ENCODE measurements at places on chromosomes 5 and 9.

- DNase-seq, result no peak
Observed at GRCh38 chr5:72436796-72437471, 70.3 kb downstream of the ZNF366 start.

DNA sequence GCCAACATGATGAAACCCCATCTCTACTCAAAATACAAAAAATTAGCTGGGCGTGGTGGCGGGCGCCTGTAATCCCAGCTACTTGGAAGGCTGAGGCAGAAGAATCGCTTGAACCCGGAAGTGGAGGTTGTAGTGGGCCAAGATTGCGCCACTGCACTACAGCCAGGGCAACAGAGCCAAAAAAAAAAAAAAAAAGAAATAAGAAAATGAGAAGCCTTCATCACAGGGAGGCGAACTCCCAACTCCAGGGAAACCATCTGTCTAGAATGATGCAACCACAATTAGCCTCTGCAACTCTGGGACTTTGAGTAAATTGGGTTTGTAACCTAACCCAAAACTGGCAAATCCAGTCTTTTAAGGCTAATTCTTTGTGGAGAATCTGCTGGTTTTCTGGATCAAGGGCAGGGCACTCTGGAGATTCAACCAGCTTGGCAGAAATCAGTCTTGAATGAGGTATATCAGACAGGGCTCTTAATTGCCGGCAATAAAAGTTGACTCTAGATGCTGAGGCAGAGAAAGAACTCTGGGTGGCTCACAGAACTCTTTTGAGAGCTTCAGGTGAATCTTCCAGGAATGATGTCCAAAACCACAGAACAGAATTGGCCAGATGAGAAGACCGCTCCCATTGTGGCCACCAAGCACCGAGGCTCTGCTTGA, 9.9 kb downstream of the S100Z start:
- no peak for DNase-seq

DNA sequence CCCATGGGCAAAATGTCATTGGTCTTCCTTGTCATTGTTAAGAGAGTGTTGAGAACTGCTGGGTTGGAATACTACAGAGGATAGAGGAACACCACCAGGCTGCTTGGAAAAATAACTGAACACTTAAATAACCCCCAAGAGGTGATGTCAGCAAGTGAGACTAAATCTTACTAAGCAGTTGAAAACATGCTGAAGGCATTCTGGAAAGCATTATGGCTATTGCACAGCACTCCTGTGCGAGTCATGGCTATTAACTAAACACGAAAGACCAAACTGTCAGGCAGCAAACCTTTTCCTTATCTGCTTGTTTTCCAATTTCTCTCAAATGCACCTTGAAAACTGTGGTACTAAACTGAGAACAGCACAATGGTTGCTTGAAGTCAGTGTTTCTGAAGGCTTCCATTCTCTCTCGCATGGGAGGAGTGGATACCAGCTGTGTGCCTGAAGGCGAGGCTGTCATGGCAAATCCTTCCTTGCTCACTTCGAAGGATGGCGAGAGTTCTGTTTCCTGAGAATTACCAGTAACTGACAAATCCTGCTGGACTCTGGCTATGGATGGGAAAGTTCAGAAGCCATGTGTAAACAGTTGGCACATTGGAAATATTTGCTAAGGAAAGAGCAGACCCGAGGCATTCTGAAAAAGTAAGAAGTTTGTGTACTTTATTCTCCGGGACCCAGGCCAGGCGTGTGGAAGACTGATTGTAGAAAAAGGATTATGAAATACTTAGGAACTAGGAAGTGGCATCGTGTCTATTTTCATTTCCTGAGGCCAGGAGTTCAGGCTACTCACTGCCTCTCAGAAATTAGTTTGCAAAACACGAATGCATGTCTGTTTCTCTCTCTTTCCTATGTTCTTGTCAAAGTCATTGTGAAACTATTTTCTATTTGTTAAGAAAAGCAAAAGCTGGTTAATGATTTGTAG, 182.1 kb downstream of the DMRT2 start:
- no peak for DNase-seq

DNA sequence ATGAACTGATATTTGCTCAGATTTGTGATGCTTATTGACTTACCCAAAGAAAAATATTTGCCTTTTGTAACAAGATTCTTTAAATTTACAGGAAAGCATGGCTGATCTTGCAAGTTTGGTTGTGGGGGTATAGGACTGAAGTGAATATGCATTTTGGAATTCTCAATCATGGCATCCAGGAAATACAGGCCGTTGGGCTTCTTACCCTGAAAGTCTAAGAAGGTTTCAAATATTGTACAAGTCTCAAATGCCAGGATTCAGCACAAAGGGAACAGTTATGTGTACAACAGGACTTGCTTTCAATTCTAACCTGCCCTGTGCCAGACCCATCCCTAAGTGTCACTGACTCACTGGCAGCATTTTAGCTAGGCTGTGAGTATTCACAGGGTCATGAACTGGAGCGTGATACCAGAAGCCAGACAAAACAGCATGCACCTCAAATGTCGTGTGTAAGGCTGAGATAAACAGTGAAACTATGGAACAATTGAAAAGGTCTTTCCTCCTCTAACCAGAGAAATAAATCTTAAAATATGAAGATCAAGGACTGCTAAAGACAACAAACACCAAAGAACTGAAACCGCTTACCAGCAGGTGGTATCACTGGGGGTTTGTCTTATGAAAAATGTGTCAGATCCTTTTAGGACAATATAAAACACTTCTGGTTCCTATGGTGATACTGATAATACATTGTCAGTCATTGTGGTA, 168.6 kb upstream of the RGMB start:
- DNase-seq, result no peak

DNA sequence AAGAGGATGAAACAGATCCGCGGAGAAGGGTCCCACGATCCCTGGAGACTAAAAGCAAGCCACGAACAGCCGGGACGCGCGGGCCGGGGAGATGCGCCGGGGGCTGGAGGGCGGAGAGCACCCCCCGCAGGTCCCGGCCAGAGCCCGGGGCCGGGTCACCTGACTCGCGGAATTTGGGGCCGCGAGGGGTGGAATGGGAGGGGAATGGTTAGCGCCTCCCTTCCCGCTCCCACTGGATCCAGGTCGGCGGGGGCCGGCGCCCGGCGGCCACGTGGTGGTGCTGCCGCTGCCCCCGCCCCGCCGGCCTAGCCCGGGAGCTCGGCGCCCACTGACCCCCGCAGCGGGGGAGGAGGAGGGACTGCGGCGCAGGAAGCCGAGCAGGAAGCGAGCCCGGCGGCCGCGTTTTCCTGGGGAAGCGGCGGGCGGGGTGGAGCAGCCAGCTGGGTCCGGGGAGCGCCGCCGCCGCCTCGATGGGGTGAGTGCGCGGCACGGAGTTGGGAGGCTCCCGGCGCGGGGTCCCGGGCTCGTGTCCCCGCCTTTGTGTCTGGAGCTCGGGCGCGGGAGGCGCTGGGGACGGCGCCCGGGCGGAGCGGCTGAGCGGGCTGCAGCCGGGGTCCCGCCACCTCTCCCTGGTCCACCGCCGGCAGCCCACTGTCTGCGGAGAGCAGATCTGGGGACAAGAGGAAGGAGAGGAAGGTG, at the start of gene RAI14:
Gene RAI14 (plus strand): TSS at position 328 of the 699 bp plus-strand sequence. CDS start 30,592 bp downstream, outside the sequence.
- peak; percentile 46 for DNase-seq

DNA sequence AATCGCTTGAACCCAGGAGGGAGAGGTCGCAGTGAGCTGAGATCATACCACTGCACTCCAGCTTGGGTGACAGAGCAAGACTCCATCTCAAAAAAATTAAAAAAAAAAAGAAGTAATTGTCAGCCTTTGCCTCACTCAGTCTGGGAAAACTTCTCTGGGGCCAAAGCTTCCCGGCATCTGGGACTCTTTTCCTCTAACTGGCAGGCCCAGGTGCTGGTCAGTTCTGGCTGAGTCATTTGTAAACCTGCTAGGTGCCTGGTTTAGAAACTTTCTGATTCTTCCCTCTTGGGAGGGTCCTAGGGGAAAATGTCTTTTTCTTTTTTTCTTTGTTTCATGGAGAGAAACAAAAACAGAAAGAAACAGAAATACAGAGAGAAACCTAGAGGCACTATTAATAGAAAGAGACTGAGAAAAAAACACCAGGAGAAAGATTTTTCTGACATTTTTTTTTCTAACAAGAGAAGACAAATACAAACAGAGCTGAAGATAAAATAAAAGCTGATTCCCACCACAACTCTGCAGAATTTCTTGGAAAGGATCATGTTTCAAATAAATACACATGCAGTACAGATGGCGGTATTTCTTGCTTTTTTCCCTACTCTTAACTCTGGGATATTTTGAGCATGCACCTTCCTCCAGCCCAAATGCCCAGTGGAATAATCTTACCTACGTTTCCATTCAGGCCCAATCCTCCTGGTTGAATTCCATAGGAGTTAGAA, 22.1 kb upstream of the UBAP2 start:
- DNase-seq, result no peak

GRCh38 chr5:137582218-137582617, 83.1 kb upstream of the SPOCK1 start:
- DNase-seq, result no peak

GRCh38 chr5:74833537-74834266, 32.5 kb downstream of the FAM169A start:
- no peak for DNase-seq

GRCh38 chr9:131045300-131046092, 36.5 kb downstream of the LAMC3 start:
- DNase-seq, result no peak

- no peak for DNase-seq
Observed at GRCh38 chr9:2645569-2645968, 24.0 kb downstream of the VLDLR start.

- DNase-seq, result no peak
Observed at GRCh38 chr5:78588507-78588906, 60.1 kb downstream of the LHFPL2 start.

GRCh38 chr9:76116913-76117312, 226.4 kb downstream of the PCSK5 start:
- DNase-seq, result no peak

DNA sequence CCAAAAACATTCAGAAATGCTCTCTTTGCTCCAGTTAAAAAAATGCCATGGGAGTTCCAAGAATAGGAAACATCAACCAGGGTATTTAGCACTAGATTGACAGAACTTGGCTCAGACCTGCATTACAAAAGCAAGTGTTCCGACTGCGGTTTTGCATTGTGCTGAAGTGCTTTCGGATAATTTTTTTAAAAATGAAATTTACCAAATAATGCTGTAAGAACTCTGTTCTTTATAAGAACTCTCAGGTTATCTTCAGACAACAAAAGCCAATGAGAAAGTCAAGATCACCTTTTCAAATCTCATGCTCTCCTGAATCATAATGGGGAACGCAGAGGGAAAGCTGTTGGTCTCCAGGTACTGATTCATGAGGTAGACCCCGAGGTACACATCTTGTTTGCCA, 483 bp upstream of the PLPP6 start:
- DNase-seq, result peak; percentile 77

DNA sequence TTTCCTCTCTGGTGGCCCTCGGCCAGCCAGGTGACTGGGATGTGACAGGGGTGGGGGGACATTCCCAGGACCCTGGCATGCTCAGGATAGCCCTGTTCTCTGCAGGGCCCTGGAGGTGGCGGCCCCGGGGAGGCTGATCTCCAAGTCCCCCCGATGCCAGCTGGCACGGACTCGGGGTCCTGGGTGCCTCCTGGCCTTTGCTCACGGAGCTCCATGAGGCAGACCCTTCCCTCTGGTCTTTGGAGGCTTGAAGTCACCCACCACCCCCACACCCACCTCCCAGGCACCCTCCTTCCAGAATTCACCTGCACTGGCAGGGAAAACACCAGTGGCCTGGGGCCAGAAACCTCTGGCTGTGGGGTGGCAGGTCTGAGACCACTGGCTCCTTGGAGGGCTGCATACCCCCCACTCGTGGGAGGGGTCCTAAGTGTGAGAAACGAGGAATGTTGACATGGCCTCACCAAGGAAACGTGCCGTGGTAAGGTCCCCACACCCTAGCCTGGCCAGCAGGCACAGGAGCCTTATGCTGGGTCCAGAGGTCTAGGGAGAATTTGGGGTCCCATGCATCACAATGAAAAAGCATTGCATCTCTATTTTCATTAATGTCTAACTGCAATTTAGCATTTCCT, 130.8 kb upstream of the FAM120A start:
- DNase-seq, result no peak

GRCh38 chr9:28270156-28270555, 696.9 kb upstream of the C9orf72 start:
- DNase-seq, result no peak

DNA sequence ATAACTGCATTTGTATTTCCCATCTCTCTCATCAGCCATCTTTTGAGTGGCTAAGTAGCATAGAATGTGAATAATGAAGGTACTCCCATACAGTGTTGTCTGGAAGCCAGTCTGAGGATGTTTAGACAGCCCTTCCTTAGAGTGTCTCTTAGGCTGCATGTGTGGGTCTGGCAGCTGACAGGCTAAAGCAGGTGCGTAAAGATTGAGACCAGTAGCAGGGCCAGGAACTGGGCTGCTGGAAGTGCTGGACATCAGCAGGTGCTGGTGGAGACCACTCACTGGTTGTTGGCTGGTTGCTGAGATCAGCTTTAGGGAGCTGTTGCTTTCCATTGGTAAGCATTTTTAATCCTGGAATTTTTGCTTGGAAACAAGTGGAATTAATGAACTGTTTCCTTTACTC, 197.5 kb downstream of the PCSK5 start:
- DNase-seq, result no peak

DNA sequence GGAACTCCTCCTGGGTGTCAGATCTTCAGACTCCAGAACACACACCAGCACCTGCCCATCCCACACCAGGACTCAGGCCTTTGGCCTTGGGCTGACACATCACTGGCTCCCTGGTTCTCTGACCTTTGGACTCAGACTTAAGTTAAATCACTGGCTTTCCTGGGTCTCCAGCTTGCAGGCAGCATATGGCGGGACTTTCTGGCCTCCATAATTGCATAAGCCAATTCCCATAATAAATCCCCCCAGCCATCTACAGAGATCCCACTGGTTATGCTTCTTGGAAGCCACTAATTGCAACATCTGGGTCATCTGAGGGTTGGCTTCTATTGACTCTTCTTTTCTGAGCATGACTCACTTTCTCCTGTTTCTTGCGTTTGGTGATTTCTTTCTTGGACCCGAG, 80.3 kb upstream of the SARDH start:
- DNase-seq, result no peak

- DNase-seq, result no peak
Observed at GRCh38 chr5:4113426-4113825, 517.8 kb downstream of the IRX1 start.

DNA sequence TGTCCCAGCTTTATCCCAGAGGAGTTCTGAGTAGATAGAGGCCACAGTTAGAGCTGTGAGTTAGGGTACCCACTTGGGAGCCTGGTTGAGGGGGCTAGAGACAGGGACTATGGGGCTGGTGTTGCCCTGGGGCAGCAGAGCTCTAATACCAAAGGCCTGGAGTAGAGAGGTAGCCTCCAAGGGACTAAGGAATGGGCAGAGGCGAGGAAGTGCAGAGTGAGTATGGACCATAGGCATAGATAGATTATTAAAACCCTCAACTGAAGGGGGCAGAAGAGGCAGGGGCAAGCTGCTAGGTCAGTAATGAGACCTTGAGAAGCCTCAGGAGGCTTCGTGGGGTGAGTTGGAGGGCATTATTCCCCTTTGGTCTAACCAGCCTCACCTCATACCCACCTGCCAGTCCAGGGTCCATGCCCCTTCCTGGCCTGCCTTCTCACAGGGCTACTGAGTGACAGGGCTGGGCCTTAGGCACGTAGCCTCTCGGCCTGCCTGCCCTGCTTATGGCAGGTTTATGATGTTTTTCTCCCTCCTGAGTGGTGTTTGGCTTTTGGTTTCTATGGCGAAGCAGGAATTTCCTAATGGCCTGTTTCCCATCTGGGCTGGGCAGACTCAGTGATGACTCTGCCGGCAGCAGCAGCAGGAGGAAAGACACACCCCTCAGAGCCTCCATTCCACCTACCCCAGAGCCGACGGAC, 8.0 kb downstream of the PDLIM4 start:
- DNase-seq, result no peak

GRCh38 chr5:151168602-151169344, 11.2 kb upstream of the ANXA6 start:
- no peak for DNase-seq

- DNase-seq, result no peak
Observed at GRCh38 chr9:34992376-34992951, 2.9 kb downstream of the DNAJB5 start.

Data from NCI-H1105 treated with DMSO at 0.1 percent for 48 hours (cell line).